ENCODE measurements at places on chromosomes 2 and 18.

DNA sequence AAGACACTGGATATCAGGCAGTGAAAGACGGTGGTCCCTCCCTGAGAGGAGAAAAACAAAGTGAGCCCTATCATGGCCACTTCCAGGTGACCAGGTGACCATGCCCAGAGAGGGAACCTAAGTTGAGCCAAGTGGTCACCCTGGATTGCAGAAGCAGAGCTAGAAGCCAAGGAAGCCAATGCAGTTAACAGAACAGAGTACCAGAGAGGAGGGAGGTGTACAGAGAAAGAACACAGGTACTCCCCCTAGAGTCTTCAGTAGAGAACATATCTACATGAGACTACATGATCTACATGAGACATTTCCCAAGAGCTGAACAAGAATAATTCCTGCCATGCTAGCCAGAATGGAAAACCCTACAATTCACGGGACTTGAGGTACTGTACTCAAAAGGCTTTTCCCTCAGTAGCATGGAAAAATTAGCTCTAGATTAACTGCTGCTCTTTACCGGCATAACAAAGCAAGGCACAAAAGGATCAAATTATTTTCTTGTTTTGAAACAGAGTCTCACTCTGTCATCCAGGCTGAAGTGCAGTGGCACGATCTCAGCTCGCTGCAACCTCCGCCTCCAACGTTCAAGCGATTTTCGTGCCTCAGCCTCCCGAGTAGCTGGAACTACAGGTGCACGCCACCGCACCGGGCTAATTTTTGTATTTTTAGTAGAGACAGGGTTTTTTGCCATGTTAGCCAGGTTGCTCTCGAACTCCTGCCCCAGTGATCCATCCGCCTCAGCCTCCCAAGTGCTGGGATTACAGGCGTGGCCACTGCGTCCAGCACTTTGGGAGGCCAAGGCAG is 23.5 kb downstream of the ROCK2 start:
- no peak overlapping the region for H3K4me3 ChIP-seq
- peaks cover 40% of the 10 kb centered on the region for H3K4me1 ChIP-seq
- no peak overlapping the region for H3K27ac ChIP-seq
- no peak for DNase-seq
- H3K36me3 ChIP-seq = no peaks in the 10 kb centered on the region

- H3K36me3 ChIP-seq = peaks cover 3% of the 10 kb centered on the region
- no peak for DNase-seq
- H3K4me3 ChIP-seq = no peak overlapping the region
- no peaks in the 10 kb centered on the region for H3K27me3 ChIP-seq
- no peaks in the 10 kb centered on the region for H3K4me1 ChIP-seq
Measured at GRCh38 chr2:189835855-189836558, 51.8 kb downstream of the PMS1 start.

DNA sequence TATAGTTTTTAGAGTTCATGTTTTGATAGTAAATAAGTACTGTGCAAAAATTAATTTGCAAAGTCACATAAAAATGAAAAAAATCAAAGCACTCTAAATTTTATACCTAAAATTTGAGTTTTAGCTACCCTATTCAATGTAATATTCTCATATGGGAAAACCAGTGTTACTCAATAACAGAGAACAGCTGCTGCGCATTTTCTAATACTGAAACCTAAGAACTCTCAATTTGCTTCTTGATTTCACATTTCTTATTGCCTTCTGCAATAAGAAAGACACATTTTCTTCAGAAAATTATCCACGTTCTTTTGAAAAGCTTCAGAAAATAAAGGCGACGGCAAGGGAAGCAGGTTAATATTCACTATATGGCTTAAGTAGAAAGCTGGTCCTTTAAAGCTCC is 199.1 kb upstream of the CCDC150 start:
- H3K27me3 ChIP-seq = no peaks in the 10 kb centered on the region
- H3K4me3 ChIP-seq = no peak overlapping the region
- DNase-seq = no peak

DNA sequence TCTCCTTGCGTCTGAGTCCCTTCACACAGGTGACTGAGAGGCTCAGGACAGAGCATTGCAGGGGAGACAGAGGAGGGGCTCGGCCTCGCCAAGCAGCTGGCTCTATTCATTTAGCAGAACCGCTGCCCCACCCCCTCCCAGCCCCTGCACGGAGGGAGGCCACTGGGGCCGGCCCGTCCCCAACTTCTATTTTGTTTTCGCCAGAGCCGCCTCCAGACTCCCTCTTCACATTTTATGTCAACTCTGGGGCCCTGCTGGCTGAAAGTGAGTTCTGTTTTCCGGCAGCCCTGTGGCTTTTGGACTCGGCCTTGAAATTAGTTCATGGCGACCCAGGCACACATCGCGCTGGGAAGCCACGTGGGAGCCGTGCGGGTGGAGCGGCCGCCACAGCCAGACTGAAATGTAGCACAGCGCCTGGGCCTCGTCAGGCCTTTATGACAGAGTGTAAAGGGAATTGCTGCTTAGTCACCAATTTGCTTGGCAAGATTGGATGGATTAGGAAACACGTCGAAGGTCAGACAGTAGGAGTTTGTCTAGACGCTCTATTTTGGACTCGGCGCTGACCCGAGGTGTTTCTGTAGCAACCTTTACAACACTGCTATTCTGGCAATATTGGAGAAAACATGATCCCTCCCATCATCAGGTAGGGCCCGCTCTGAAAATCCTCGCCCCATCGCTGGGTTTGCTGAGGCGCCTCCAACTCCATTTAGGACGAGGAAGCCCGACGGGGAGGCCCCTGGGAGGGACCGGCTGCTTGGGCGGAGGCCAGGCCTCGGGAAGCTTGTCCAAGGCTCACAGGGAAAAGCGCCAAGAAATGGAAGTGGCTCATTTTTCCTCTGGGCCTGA is 90.7 kb upstream of the CTDP1 start:
- no peaks in the 10 kb centered on the region for H3K36me3 ChIP-seq
- peaks cover 55% of the 10 kb centered on the region for H3K27me3 ChIP-seq
- peak; percentile 60 for DNase-seq
- H3K27ac ChIP-seq = no peak overlapping the region

DNA sequence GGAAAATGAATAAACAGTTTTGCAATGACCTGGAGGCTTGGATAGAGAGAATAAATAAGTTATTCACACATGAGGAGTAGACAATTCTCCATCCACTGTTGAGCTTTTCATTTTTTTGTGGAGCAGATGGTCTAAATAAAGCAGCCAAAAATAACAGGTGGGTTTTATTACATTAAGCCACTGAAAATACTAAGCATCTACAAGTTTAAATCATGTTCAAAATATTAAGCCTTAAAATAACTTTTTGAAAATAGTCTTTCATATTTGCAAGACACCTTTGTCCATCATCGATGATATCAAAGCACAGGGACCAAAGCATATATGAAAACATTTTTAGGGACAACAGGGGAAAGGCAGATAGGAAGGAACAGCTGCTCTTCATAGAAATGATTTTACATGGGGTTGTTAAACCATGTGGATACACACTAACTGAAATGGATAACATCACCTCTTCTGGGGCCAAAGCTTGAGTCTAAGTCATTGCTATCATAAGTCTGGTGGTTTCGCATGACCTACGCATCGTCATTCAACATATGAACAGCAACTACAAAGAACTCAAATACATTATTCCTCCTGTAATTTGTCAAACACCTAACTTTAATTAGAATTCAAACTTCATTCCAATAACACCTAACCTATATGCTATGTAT is 197.6 kb upstream of the CHST9 start:
- no peaks in the 10 kb centered on the region for H3K27me3 ChIP-seq
- H3K4me3 ChIP-seq = no peak overlapping the region
- no peak overlapping the region for H3K27ac ChIP-seq
- no peaks in the 10 kb centered on the region for H3K36me3 ChIP-seq

Data from stomach (tissue), 19 donors.